ENCODE measurements at places on chromosomes 3 and 15.

DNA sequence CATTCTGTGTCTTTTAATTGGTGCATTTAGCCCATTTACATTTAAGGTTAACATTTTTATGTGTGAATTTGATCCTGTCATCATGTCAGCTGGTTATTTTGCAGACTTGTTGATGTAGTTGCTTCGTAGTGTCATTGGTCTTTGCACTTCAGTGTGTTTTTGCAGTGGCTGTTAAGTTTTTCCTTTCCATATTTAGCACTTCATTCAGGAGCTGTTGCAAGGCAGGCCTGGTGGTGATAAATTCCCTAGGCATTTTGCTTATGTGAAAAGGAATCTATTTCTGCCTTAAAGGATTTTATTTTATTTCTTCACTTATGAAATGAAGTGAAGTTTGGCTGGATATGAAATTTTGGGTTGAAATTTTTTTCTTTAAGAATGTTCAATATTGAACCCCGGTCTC is 70.2 kb upstream of the CD96 start:
- no peak for DNase-seq

- DNase-seq = no peak
These were observed 65.0 kb upstream of the ONECUT1 start for GRCh38 chr15:52855157-52855556.

DNA sequence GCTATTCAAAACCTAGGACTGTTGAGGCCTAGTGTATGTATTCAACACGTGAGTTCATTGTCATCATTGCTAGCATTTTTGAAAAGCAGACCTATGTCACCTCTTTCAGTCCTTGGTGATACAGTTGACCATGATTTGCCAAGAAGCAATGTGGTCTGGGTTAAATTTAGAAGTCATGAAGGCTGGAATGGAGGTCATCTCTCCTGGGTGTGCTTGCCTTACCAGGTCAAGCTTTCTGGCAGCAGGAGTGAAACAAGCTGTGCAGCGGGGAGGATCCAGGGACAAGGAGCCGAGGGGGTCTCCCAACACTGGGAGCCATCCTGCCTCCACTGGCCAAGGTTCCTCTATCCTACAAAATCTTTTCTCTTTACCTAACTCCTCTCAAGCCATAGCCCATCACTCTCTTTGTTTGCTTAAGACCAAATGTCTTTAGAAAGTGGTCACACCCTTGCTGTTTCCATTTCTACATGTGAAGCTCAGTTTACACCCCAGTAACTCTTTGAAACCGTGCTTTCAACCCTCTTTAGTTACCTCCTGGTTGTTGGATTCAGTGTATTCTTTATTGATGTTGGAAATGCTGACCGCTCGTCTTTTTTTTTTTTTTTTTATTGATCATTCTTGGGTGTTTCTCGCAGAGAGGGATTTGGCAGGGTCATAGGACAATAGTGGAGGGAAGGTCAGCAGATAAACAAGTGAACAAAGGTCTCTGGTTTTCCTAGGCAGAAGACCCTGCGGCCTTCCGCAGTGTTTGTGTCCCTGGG is 40.0 kb downstream of the SLC28A2 start:
- no peak for DNase-seq

- DNase-seq = no peak
These were observed 15.9 kb upstream of the SKOR1 start for GRCh38 chr15:67809441-67809840.

DNA sequence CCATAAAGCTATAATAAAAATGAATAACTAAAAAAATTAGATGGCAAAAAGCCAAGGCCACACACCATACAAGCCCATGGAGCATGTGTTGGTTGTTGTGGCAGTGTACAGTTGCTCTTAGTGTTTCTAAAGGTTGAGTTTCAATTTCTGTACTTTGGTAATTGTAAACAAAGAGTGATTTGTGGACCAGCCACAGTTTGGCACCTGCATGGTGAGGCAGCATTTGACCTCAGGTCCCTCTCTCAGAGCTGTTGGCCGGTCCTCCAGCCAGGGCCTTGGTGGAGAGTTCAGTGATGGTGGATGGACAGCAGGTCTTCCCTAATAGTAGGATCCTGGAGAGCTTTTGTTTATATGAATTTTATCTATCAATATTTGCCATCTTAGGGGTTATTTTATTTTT is 5.6 kb downstream of the ACAD9 start:
- no peak for DNase-seq

DNA sequence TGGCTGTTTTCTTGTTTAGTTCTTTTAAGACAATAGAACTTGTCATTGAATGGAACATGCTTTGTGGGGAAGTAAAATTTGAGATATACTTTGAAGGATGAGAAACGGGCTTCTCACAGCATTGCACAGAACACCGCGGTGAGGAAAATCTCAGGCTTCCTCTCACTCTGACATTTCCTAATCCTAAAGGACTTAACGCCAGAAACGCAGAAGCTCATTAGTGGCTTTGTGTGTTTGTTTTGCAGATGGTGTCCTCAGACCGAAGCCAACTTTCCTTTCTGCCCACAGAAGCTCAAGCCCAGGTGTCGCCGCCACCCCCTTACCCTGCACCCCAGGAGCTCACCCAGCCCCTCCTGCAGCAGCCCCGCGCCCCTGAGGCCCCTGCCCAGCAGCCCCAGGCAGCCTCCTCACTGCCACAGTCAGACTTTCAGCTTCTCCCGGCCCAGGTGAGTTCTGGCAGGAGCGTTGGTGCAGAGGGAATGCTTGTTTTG is 78.9 kb upstream of the BLM start:
- DNase-seq = no peak

DNA sequence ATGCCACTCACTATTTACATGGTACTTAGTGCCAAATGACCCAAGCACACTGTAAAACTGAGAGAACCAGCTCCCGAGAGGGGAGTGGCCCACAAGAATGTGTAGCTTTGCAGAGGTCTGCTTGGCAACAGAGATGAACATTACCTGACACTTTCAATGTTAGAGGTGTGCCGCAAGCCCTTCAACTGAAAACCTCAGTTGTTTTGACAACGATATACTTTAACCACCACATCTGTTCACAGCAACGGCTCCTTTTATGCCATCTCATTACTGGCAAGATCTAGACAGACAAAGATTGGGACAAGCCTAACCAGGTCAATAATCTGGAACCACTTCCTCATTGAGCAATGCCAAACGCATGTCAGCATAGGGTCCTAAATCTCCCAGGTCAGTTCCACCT is 23.7 kb downstream of the NEK10 start:
- DNase-seq = no peak

- DNase-seq = no peak
These were observed 62.1 kb upstream of the IL12A start for GRCh38 chr3:159926573-159926972.

DNA sequence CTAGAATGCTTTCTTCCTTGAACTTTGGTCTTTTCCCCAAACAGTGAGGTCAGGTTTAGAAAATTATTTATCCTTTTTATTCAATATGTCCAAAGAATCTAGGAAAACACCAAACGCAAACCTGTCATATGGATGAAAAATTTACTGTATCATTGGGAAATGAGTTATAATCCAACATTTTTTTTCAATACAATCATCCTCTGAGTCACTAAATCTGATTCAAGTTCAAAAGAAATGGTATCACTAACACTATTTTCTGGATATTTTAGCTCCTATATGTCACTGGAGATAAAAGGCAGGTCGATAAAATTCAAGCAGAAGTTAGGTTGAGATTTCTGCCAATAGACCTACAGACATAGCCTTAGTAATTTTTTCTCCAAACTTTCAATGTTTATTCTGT is 591.6 kb upstream of the AGTR1 start:
- DNase-seq = no peak

- DNase-seq = no peak
These were observed 15.3 kb upstream of the PTPN23 start for GRCh38 chr3:47365213-47366153.

GRCh38 chr3:54240-54639 is 142.3 kb upstream of the CHL1 start:
- DNase-seq = no peak

- no peak for DNase-seq
These were observed 44.3 kb downstream of the THRB start for GRCh38 chr3:24450160-24450907.

- no peak for DNase-seq
These were observed 9.3 kb downstream of the TLE3 start for GRCh38 chr15:70088455-70088854.

- DNase-seq = no peak
These were observed 20.9 kb upstream of the MELTF start for GRCh38 chr3:197050511-197050910.

GRCh38 chr3:135918600-135918999 is 46.9 kb upstream of the PPP2R3A start:
- no peak for DNase-seq

GRCh38 chr3:197674741-197675562 is 61.8 kb downstream of the RUBCN start:
- no peak for DNase-seq
